ENCODE measurements at places on chromosomes 11 and 22.

DNA sequence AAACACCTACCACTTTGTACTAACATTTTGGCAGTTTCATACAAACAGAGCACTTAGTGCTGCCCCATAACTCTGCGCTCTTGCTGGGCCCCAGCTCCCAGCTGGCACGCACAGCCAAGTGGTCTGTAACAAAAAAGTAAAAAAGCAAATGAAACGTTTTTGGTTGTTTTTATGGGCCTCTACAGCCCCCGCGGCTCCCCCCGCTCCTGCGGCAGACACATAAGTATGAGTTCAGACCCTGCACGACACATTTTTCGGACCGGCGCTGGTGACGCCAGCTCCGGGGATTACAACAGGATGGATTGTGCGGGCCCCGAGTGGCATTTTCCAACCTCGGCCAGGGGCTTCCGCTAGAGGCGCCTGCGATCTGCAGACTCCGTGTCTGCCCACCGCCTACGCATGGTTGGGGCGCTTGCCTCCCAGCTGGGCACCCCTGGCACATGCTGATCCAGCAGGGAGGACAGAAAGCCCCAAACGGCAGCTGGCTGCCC, 418.2 kb downstream of the SOX6 start:
- DNase-seq: no peak

DNA sequence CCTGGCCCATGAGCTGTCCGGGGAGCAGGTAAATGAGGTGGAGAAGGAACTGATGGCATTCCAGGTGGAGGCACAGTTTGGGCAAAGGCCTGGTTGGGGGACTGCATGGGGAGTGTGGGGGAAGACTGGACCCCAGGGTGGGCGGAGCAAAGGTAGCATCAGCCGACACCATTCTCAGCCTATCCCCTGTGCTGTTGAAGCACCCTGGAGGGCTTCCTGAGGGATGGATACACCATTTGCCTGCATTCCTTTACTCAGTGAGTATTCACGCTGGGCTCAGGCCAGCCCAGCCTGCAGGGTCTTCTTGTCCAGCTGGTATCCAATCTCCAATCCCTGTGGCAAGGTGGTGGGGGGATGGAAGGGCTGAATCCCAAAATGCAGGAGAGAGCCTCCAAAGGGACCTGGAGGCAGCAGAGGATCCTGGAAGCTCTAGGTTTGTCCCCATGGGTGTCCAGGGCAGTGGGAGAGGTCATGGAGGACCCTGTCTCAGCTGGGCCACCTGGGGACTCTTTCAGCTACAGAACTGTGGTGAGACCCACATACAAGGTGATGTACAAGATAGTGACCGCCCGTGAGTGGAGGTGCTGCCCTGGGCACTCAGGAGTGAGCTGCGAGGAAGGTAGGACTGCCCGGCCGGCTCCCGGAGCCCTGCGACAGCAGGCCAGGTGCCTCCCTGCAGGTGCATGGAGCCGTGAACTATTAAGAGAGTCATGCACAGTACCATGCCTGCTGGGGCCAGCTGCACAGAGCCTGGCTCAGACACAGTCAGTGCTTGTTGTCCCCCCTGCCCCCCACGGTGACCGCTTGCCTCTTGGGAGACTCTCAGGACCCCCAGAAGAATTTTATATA, 9.5 kb downstream of the EMID1 start:
- no peak for DNase-seq

DNA sequence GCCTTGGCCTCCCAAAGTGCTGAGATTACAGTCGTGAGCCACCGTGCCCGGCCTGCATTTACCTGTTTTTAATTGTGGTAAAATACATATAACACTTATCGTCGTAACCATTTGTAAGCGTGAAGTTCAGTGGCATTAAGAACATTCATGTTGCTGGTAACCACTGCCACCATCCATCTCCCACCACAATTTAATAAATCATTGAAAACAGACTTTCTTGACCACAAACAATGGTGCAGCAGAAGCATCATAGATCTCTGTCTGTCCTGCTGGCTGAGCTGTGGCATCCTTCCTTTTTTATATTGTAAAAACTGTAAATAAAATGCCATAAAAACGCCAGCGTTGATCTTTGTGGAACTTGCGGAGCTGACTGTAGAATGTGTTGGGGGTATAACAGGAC, 24.3 kb downstream of the LRP5 start:
- no peak for DNase-seq

GRCh38 chr11:112177589-112177988, 2.3 kb downstream of the BCO2 start:
- DNase-seq: no peak

GRCh38 chr22:19239464-19239863, 52.1 kb downstream of the CLTCL1 start:
- DNase-seq: peak; percentile 62

DNA sequence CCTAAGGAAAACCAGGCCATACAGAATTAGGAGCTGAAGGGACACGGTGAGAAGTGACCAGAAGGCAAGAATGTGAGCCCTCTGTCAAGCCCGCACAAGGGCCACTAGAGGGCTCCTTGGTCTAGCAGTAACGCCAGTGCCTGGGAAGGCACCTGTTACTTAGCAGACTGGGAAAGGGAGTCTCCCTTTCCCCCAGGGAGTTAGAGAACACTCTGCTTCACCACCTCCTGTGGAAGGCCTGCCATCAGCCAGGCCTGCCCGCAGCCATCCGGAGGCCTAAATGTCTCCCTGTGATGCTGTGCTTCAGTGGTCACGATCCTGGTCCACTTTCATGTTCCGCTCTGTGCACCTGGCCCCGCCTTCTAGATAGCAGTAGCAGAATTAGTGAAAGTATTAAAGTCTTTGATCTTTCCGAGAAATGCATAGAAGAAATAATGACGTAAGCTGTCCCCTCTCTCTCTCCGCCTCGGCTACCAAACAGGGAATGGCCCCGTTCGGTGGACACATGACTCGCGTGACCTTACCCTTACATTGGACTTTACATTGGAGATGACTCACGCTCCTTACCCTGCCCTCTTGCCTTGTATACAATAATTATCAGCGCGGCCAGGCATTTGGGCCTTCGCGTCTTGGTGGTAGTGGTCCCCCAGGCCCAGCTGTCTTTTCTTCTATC, 10.7 kb upstream of the GSTP1 start:
- DNase-seq: peak; percentile 4

DNA sequence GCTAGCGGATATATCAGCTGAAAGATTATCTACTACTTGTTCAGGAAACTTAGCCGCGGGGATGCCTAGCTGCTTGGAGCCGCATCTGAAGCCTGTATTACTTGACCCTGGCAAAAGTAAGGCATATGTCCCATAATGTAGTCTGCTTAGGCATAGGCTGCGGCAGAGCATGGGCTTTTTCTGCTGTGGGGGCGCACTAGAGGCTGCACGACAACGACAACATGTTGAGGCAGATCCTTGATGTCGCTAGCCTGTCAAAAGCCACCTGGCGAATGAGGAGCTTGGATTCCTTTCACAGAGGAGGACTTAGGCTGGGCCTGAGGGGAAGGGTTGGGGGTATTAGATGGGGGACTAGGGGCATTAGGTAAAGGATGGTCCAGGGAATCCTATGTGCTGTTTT, 1.1 kb upstream of the OR52N2 start:
- DNase-seq: no peak

DNA sequence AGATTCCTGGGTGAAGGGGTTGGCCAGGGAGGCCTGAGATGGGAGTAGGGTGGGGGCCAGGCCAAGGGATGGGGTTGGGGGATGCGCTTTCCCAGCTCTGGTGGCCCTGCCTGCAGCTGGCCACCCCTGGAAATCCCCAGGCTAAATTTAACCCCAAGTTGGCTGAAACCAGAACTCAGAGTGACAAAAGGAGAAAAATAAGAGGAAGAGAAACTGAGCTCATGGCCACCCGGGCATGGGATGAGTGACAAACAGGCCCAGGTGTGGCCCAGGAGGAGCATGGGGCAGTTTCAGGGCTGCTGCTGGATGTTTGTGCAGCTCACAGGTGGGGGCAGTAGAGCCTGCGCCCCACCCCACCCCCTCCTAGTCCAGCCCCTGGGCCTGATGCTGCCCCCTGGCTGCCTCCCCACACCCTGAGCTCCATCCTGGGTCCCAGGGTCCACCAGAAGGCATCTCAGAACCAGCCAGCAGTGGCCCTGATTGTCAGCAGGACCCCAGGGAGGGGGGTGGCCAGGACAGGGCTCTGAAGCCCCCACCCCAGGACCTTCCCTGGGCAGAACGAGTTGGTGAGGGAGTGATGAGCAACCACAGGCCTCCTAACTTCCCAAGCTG, 48.0 kb downstream of the IGLL5 start:
- no peak for DNase-seq

- no peak for DNase-seq
Measured at GRCh38 chr11:62137276-62137861, 13.6 kb downstream of the INCENP start.

- no peak for DNase-seq
Measured at GRCh38 chr11:5737091-5737490, 843 bp downstream of the OR56B1 start.

DNA sequence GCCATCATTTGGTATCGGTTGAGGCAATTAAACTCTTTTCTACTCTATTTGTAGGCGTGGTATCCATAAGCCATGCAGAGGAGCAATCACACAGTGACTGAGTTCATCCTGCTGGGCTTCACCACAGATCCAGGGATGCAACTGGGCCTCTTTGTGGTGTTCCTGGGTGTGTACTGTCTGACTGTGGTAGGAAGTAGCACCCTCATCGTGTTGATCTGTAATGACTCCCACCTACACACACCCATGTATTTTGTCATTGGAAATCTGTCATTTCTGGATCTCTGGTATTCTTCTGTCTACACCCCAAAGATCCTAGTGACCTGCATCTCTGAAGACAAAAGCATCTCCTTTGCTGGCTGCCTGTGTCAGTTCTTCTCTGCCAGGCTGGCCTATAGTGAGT, 8.4 kb downstream of the OR9G4 start:
- no peak for DNase-seq

- DNase-seq: no peak
Measured at GRCh38 chr22:40593460-40594273, 42.9 kb downstream of the MRTFA start.

DNA sequence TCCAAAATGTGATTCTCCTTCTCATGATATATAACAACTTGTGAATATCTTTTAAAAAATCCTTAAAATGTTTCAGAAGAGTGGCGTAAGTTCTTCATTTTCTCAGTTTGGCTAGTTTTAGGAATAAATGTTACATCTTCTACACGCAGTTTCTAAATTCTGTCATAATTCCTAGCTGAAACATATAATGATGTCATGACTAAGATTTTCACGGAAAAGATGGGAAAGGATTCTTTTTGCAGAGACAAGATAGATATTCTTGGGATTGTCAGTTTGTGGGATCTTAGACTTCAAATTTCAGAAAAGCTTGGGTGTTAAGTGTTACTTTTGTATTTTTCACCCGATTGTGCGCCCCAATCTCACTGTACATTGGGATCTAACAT, 1.7 kb downstream of the EED start:
- DNase-seq: no peak

- no peak for DNase-seq
Measured at GRCh38 chr11:61267437-61267841, 26.5 kb downstream of the PGA5 start.

- DNase-seq: no peak
Measured at GRCh38 chr11:16000065-16000464, 356.3 kb downstream of the SOX6 start.

DNA sequence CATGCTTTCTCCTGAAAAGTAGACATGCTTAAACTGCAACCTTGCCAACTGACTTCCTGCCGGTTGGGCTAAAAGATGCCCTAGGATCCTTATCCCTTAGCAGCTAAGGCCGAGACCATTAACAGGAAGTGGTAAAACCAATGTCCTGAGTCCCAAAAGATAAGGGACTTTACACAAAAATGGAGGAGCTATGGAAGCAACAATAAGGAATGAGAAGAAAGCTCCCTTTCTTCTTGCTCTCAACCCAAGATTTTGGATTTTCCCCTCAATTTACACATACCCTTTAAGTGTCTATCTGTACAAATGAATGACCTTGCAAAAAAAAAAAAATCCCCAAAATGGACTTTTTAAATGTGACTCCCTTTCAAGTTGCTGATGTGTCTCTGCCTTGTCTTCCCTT, 11.1 kb downstream of the MRPL17 start:
- DNase-seq: no peak

DNA sequence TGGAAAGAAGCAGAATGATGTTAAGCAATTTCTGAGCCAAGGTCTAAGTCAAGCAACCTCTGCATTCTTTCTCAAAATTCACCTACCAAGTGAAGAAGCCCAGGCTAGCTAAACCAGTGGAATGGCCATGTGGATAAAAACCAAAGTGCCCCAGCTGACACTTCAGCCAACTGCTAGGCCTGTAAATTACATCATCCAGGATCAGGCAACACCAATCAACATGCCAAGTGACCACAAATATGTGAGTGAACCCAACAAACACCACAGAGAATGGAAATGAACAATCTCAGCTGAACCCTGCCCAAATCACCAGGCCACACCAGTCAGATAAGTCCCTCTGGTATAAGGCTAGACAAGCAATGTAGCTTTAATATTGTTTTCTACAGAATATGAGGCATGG, 25.1 kb upstream of the FJX1 start:
- DNase-seq: no peak

DNA sequence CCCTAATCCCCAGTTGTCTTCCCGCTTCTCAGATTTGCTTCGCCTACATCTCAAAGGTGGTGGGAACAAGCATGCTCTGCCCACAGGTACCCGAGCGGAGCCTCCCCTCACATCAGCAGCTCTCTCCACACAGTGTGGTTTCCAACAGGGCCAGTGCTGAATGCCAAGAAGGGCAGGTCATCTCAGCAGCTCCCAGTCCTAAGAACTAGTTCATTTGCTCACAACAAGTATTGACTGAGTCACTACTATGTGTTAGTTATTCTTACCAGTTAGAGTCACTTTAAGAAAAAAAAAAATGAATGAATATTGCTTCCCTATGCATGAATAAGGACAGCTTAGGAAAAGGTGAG, 66.2 kb downstream of the THAP12 start:
- no peak for DNase-seq

DNA sequence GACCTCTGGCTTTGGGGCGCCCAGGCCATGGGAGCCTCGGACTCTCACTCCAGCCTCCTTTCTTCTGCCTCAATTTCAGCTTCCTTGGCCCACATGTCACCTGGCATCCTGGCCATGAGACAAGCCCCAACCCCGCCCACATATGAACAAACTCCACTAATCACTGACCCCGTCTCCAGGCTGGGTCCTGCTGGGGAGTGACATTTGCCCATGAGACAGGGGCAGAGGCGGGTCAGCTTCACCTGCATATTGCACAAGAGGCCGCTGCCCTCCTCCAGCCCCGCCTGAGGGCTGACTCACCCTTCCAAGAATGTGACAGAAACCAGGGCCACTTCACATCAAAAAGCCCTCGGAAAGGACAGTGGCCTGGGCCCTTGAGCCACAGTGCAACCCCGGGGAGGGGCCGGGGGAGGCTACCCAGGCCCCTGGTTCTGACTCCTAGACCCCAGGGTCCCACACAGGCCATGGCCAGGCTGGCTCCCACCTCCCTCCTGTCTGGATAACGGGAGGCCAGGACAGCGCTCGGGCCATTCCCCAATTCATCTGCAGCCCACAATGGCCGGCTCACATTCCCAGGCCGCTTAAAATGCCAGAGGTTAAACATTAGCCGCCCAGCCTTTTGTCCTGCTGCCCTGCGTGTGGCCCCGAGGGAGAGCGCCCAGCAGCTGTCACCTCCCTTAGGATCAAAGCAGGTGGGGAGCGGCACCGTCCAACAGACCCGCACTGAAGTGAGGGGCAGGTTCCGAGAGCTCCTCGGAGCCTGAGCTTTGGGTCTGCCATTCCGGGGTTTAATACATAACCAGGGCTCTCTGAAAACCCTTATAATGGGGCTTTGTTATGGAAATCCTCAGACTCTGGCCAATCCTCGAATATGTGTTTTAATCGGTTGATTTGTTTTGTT, 42.3 kb downstream of the TRMU start:
- no peak for DNase-seq

GRCh38 chr22:48198489-48199459, 1436.3 kb downstream of the TBC1D22A start:
- no peak for DNase-seq

- DNase-seq: no peak
Measured at GRCh38 chr22:37229012-37229804, 14.9 kb downstream of the RAC2 start.

All from anterior cingulate cortex (tissue), 58 donors.